ENCODE measurements at places on chromosomes 5 and 9.

DNA sequence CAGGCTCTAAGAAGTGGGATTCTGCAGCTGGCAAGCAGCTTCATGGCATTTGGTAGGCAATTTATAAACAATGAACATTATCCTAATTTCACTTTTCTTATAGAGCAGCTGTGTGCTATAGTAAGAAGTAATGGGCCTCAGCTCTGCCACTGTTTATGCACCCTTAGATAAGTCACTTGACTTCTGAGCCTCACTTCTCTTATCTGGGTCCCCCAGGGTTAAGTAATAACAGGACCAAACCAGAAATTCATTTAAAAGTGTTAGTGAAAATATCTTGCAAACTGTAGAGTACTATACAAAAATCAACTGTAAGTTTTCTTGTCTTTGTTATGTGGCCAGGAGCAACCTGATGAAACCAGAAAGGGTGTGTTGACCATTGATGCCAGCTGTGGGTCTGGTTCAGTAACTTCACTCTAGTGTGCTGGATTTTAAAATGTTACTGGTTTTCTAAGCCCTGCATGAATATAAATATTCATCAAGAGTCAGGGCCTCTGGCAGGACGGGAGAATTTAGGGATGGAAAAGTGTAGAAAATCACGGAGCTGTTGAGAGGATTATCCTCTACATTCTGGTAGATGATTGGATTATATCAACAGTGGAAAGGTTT is 24.2 kb downstream of the TNFAIP8 start:
- no peak for DNase-seq

DNA sequence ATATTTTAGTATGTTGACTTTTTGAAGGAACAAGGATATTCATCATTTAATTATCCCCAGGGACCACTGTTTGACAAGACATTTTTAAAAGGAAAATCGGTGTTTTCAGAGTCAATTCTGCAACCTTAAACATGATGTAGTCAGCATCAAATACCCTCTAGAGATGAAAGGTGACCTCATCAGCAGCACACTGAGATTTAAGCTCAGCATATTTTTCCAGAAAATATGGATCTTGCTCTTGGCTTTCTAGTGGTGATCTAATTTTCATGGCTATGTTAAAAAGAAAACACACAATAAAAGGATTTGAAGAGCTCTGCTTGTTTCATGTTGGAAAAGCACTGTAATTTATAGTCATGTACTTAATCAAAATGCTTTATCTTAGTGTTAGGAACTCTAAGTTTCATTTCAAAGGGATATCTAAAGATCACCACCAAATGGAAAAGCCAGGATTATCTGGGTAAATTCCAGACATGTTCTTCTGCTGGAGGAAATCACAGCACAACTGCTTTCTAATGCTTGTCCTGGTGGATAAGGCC is 487.2 kb downstream of the ENC1 start:
- no peak for DNase-seq

DNA sequence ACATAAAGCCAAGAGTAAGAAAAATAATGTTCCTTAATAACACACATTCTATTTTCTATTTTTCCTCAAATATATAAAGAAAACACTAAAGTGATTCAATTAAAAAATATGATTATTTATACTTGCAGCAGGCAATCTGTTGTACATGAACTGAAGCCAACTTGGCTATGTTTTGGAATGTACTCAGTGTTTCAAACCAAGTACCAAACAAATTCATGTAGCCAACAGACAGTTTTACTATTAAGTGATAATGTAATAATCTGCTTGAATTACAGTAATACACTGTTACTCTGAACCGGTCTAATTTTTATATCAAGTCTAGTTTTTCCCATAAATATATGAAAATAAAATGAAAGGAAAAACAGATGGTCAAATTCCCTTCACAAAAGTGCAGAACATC is 58.0 kb downstream of the CEP120 start:
- no peak for DNase-seq

DNA sequence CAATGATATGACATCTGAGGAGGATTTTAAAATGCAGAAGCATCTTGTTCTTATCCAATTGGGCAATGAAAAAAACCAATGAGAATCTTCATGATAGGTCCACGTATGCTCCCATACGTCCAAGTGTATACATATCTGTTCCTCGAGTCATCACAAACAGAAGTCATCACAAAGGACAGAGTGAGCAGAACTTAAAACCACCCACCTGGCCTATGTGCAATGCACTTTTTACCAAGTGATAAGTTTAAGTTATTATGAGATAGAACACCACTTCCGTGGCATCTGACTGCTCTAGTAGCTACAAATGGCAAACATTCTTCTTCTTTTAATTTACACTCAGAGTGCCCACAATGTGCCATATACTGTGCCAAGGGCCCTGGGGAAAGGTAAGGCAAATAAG is 82.4 kb downstream of the PPP2R2B start:
- DNase-seq: no peak

DNA sequence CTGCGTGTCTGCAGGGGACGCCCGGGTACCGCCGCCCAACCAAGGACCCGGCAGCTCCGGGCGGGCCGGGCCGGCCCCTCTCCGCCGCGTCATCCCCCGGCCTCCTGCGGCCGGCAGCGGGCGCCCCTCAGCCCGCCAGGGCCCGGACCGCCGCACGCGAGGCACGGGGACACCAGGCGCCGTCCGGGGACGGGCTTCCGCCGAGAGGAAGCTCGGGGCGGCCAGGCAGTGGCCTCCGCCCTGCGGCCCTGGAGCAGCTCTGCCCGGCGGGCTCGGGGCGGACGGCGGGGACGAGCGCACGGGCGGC is 373 bp downstream of the FBXW5 start:
- no peak for DNase-seq

- no peak for DNase-seq
Observed at GRCh38 chr5:173765661-173766060, 122.5 kb upstream of the CPEB4 start.

DNA sequence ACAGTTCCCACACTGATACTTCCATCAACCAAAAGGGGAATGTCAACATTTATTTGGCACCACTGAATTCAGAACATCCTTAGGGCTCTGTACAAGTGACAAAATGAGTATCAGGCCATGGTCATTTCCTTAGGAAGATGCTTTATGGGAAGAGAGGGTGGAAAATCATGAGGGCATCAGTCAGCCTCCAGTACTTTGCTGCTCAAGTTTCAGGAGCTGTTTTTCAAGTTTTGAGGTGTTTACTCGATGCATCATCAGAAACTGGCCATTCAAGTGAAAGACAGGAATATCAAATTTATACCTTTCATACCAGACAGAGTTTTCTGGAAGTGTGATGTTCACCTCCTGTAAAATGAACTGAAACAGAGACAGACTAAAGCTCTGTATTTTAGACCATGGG is 21.2 kb upstream of the MARCHF3 start:
- no peak for DNase-seq
